Stimulated activated CD4-positive, alpha-beta T cell treated with anti-CD3 and anti-CD28 coated beads, Interleukin-15, amount 100 ng/mL, for 48 hours (primary cell): ENCODE measurements at places on chromosomes 2 and 18.
A peak's percentile ranks its signal among the peaks of the same experiment; 100 is the strongest.

DNA sequence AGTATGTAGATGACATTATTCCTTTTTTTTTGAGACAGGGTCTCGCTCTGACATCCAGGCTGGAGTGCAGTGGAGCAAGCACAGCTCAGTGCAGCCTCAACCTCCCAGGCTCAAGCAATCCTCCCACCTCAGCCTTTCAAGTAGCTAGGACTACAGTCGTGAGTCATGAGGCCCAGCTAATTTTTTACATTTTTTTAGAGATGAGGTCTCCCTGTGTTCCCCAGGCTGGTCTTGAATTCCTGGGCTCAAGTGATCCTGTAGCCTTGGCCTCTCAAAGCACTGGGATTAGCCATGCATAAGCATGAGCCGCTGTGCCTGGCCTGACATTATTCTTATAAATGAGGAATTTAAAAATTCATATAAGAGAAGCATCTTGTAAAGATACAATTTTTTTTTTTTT, 86.9 kb downstream of the FAM117B start:
- DNase-seq: no peak

GRCh38 chr2:159904127-159904958, 106.3 kb upstream of the CD302 start:
- peak; percentile 63 for DNase-seq

DNA sequence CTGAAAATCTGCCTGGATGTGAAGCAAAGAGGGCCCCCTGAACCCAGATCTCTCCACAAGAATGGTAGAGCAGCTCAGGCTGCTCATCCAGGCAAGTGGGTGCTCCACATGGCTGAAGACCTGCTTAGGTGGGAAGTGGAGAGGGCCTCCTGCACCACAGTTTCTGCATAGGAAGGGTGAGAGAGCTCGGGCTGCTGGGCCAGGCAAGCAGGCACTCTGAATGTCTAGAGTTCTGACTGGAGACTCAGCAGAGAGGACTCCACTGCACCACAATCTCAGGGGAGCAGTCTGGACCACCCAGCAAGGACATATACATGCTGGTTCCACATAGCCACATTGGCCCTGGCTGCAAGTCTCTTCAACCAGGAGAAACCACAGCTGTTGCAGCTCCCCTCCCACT, 52.0 kb downstream of the DSEL start:
- DNase-seq: no peak

GRCh38 chr2:240762249-240762648, 57.8 kb downstream of the KIF1A start:
- DNase-seq: no peak

DNA sequence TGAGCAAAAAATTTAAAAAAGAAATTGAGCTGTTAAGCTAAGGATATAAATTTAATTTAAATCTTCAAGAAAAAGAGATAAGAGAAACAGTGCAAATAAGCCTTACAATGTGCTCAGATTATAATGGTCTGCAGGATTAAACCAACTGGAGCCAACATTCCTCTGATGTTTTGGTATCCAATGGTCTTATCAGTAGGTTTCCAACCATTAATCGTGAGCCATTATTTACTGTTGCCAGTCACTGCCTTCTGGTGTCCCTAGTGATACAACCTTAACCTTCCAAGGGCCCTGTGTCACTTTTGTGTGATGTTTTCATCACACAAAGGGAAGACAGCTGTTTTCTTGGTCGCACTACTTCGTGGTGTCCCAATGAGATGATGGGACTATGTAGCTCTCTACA, 134.5 kb upstream of the CTAGE1 start:
- no peak for DNase-seq

- DNase-seq: no peak
Observed at GRCh38 chr18:2653467-2653866, 2.1 kb upstream of the SMCHD1 start.

GRCh38 chr2:190254063-190254850, 65.4 kb downstream of the HIBCH start:
- DNase-seq: no peak

DNA sequence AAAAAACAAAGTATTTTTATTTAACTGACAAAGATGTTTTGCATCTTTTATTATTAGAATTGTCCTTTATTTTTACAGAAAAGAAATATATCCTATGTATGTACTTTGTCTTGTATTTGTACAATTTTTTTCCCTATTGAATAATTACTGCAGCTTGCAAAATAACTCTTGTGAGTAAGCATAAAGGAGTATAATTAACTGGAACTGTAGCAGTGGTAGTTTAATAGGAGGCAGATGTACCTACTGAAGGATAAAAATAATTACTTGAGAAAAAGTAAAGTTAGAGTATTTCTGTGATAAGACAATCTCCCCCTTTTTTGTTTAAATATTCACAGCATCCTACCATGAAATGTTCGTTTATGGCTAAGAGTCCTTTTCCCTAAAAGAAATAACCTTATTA, 34.7 kb downstream of the EHBP1 start:
- DNase-seq: no peak

DNA sequence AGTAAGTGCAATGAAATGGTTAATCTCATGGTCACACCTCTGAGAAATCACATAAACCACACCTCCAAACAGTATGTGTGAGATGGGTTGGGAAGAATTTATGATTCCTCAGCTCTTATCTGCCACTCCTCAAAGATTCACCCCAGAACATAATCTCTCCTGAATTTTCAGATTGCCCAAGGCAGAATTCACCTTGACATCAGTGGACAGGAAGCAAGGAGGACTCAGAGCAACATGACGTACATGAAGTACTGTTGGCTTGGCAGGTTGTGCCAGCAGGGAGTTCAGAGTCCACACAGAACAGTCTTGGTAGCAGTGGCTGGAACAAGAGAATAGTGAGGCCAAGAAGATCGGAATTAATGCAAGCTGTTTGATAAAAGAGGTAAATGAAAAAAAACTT, 31.7 kb upstream of the CYBRD1 start:
- no peak for DNase-seq

GRCh38 chr2:117850015-117850414, 35.5 kb downstream of the DDX18 start:
- DNase-seq: no peak

DNA sequence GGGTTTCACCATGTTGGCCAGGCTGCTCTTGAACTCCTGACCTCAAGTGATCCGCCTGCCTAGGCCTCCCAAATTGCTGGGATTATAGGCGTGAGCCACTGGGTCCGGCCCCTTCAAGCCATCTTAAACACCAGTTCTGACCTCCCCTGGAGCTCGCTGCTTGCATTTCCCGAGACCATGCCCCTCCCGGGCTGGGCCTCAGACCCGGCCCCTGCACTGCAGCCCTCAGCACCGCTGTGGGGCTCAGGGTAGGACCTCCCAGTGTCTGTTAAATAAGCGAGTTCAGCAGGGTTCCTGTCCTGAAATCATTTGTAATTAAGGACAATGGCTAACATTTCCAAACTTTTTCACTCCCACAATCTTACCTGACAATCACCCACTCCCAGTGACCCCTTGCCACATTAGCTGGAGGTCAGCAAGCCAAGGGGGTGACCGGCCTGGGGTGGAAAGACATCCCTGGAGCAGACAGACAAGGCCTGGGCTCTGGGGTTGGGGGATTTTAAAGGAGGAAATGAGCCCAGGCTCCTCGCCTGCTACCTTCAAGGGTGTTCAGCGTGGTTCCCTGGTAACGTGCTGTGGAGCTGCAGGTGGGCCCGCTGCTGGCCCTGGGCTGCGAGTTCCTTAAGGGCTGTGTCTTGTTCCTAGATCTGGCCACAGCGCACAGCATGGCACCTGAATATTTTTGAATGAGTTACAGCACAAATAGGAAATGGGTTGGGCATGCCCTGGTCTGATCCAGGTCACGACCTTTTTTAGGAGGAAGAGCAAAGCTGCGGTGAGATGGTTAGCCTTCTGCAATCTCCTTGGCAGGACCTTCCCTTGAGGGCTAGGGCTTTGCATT, 15.1 kb downstream of the CYS1 start:
- DNase-seq: no peak

DNA sequence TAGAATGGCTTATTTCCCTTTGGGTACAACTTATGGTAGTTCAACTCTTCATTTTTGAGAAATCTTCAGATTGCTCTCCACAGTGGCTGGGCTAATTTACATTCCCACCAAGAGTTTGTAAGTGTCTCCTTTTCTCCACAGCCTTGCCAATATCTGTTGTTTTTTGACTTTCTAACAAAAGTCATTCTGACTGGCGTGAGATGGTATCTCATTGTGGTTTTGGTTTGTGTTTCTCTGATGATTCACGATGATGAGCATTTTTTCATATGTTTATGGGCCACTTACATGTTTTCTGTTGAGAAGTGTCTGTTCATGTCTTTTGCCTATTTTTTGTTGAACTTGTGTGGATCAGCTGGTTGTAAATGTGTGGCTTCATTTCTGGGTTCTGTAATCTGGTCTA, 871.0 kb downstream of the EPHA4 start:
- DNase-seq: no peak

GRCh38 chr18:41144441-41144840, 810.6 kb upstream of the PIK3C3 start:
- DNase-seq: no peak

- no peak for DNase-seq
Observed at GRCh38 chr2:65309699-65310098, 82.1 kb downstream of the ACTR2 start.

DNA sequence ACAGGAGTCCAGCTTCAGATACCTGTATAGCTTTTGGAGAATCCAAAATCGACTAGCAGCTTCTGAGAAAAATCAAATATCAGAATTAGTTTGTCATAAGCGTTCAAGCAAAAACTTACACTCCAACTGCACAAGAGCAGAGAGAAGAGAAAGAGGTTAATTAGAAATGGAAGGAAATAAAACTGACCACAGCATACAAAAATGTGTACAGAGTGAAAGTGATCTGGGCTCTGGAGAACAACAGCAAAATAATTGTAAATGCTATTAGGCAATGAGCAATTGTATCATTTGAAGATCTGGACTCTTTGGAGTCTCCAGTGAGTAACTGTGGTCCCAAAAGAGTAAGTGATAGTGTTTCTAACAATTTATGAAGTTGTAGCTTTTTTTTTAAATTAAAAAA, 867.3 kb downstream of the TRIB2 start:
- DNase-seq: no peak

- no peak for DNase-seq
Observed at GRCh38 chr2:225020168-225020849, 22.0 kb downstream of the DOCK10 start.

GRCh38 chr2:60163691-60164090, 389.8 kb downstream of the BCL11A start:
- no peak for DNase-seq

- DNase-seq: no peak
Observed at GRCh38 chr2:213189001-213189899, 37.8 kb upstream of the IKZF2 start.

DNA sequence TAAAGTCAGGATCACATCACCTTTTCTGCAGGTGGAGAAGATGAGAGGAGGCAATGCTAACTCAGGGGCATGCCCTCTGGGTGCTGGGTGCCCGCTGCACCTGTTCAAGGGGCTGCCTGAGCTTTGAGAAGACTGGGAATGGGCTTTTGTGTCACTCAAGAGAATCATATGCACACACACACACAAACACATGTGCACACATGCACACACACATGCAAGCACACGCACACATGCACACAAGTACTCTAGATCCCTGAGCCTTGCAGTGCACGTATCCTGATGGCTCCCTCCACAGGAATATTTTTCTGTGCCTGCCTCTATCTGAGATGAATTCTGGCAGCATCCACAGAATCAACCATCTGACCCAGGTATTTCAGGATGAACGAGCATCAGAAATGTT, 110.0 kb upstream of the TEX51 start:
- DNase-seq: no peak

GRCh38 chr2:198657512-198658121, 800.1 kb downstream of the SATB2 start:
- no peak for DNase-seq

- no peak for DNase-seq
Observed at GRCh38 chr2:240151477-240152031, 11.1 kb upstream of the OTOS start.

GRCh38 chr2:69376403-69376802, 10.6 kb downstream of the GFPT1 start:
- no peak for DNase-seq

DNA sequence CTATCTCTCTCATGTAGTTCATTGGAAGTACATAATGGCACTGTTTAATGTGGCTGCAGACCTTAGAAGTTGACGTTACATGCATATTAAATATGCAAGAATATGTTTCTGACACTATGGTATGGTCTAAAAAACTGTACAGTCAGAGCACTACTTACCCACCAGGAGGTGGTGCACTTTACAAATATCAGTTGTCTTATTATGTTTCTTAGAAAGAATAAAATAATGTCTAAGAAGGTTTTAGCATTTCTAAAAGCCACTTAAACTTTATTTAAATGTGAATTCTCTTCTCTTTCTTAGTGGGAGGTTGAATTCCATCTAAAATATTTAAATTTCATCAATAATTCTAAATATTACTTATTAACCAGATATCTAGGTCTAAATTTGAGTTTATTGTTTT, 4.3 kb downstream of the TMEFF2 start:
- DNase-seq: no peak

GRCh38 chr2:38485734-38486133, 108.7 kb upstream of the ATL2 start:
- no peak for DNase-seq

DNA sequence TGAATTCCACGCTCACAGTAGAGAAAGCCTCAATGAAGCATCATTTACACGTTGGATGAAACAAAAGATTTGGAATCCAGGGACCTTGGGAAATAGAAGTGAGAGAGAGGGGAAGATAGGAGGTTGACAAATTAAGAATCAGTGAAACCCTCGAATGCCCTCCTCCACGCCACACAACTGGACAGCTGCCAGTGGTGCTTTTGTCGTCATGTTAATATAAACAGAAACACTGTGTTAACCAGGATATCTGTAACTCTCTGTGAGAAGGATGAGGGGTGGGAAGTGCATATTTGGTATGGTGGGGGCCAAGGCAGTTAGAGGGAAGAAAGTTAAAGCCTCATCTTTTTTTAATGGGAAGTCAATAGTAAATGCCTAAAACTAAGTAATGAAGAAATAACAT, 108.7 kb downstream of the GFPT1 start:
- no peak for DNase-seq

- DNase-seq: no peak
Observed at GRCh38 chr2:39484620-39485495, 47.8 kb upstream of the MAP4K3 start.

DNA sequence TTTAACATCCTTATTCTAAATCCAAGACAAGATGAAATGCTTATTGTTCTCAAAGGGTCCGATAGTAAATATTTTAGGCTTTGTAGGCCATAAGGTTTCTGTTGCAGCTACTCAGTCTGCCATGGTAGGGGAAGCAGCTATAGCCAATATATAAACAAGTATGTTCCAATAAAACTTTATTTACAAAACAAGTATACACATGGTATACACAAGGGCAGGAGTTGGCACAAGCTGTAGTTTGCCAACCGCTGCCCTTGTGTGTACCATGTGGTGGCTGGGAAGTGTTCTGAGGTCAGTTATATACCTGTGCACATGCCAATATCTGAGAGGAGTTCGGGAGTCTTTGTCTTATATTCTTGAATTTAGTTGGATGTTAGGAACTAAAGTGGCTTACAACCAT, 126.0 kb upstream of the DNMT3A start:
- DNase-seq: no peak
